Inflammatory macrophage treated with lipopolysaccharide for 1 hour (primary cell): ENCODE measurements at places on chromosomes 3 and 15.

GRCh38 chr3:64815789-64816188, 128.0 kb upstream of the ADAMTS9 start:
- DNase-seq = no peak

DNA sequence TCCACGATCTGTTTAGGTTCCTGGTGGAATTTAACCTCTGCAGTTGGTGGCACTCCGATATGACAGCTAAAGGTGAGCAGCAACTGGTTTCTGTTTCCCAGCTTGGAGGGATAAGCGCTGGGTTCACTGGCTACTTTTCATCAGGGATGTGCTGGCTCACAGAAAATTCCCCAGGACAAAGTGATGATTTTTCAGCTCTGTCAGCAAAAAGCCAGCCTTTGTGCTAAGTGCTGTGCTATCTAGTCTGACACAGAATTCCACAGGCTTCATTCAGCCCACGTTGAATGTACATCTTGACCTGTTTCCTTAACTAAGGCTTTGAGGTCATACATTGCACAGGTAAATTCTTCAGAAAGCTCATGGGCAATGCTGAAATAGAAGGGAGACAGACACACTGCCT, 81.5 kb upstream of the LRTM1 start:
- DNase-seq = no peak

GRCh38 chr3:61901496-61901895, 340.1 kb downstream of the PTPRG start:
- DNase-seq = no peak

GRCh38 chr3:36697229-36698001, 66.9 kb downstream of the DCLK3 start:
- DNase-seq = no peak

GRCh38 chr3:183253528-183254486, 754 bp downstream of the B3GNT5 start:
- DNase-seq = peak; percentile 77

GRCh38 chr15:74627766-74628165, 12.1 kb downstream of the CLK3 start:
- DNase-seq = no peak

- no peak for DNase-seq
Observed at GRCh38 chr15:73799466-73799865, 46.3 kb upstream of the INSYN1 start.

DNA sequence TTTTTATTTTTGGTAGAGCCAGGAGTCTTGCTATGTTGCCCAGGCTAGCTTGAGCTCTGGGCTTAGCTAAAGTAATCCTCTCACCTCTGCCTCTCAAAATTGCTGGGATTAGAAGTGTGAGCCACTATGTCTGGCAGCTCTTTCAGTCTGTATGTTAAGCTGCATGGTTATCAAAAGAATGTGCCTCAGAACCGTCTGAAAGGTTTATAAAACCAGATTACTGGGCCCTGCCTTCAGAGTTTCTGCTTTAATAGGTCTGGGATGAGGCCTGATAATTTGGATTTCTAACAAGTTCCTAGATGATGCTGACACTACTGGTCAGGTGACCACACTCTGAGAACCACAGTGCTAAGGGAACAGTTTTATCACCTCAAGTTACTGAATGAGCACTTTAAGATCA, 34.6 kb downstream of the SENP5 start:
- no peak for DNase-seq

GRCh38 chr15:69853544-69853951, 244.2 kb downstream of the TLE3 start:
- DNase-seq = no peak

DNA sequence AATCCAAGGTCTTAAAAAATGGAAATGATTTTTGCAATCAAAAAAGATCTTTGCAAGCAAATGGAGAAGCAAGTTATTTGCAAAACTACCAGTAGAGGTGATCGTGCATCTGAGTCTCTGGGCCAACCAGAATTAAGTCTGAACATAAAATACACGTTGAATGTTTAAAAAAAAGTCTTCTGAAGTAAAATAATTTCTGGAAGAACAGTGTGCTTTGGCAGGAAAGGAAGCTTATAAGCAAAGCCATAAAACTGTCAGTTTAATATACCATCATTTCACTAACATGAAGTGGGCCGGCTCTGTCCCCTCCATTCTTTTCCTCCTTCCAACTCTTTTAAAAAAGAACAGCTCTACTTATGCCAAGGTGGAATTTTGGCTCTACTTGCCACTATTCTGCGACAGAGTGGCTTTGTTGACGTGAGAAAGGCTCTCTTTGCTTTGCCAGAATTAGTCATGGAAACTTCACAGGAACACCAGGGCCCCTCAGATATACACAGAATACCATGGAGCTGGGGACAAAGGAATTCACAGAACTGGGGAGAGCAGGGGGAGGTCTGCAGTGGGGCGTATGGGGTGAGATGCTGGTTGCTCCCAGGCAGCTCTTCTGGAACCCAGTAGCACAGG, 29.8 kb downstream of the FSTL1 start:
- DNase-seq = no peak

GRCh38 chr3:151838574-151839312, 24.8 kb downstream of the AADAC start:
- peak; percentile 67 for DNase-seq

GRCh38 chr3:147509448-147509847, 100.3 kb downstream of the ZIC1 start:
- no peak for DNase-seq

DNA sequence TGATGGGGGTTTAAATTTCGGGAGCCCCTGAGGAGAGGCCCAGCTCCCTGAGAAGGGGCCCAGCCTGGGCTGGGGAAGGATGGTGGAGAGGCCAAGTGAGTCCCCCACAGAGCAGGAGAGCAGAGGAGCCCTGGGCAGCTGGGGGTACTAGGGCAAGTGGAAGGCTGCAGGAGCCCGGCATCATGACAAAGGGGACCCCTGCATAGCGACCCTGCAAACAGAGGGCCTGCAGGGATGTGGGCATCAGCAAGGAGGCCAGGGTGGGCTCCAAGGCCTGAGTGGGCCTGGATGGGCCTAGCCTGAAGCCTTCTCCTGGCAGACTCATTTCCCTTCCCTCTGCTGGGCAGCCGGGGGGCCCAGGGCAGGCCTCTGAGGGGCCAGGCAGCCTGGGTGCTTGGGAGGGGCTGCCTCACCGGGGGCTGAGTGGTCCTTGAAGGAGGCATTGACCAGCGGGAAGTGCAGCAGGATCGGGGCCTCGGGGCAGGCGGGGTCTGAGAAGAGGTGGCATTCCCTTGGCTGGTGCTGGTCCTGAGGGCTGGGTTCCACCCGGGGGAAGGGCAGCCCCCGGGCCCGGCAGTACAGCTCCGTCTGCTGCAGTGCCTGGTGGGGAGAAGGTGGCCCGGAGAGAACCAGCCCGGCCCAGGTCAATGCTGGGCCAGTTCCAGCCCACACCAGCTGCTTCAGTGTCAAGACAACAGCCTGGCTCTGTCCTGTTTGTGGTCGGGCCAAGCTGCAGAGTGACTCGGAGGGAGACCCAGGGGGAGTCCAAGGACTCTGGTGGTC, 24.7 kb downstream of the PLA2G4D start:
- no peak for DNase-seq

GRCh38 chr3:191246630-191247029, 47.6 kb downstream of the OSTN start:
- no peak for DNase-seq
